HCT116 (cell line): ENCODE measurements at places on chromosomes 5 and 9.
A peak's percentile ranks its signal among the peaks of the same experiment; 100 is the strongest.

DNA sequence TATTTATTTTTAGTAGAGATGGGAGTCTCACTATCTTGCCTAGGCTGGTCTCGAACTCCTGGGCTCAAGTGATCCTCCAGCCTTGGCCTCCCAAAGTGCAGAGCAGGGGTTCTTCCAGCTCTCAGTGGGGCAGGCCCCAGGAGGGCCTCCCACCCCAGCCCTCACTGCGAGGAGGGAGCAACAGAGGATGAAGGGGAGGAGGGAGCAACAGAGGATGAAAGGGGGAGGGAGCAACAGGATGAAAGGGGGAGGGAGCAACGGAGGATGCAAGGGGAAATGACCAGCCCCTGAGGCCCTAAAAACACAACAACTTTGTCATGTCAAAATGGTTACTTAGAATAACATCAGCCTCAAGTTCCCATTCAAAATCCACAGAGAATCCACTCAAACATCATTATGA lies 10.0 kb downstream of the TRIM14 start:
- no peak for DNase-seq

DNA sequence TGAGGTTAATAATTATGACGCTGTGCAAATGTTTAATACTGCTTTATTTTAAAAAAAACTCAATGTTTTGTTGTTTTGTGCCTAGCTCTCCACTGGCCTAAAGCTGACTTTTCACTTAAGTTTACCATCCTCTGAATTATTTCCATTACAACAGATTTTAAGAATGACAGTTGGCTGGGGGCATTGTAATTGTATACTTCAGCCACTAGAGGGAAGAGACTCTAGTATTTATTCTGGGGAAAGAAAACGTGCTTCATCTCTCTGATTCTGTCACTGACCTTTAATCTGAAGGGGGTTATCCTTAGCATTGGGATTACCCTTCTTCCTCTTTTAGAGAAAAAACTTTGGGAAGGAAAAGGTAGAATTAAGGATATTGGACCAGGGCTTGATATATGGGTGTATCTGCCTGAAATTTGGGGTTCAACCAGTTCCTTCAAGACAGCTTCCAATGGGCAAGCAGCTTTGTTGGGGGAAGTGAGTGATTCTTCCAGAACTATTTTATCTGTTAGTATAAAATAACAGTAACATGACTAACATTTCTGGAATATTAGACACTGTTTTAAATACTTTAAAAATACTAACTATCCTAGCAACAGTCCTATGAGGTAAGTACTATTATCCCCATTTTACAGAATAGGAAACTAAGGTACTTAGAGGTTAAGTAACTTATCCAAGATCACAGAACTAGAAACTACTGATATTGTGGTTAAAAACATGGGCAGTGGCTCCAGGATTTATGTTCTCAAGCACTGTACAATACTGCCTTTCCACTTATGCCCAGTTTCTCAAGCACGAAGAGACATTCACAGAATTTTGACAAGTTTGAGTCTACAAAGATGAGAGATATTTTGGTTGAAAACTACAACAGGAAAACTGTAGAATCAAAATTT lies 208.4 kb downstream of the CD180 start:
- DNase-seq, result no peak

GRCh38 chr9:13971966-13972655 lies 341.8 kb downstream of the NFIB start:
- DNase-seq, result no peak

- no peak for DNase-seq
Measured at GRCh38 chr9:123027517-123027916, 6.0 kb upstream of the GPR21 start.

GRCh38 chr5:69242215-69242927 lies 7.7 kb downstream of the CDK7 start:
- DNase-seq, result no peak

GRCh38 chr9:112562235-112562958 lies 75.8 kb downstream of the KIAA1958 start:
- DNase-seq, result no peak

DNA sequence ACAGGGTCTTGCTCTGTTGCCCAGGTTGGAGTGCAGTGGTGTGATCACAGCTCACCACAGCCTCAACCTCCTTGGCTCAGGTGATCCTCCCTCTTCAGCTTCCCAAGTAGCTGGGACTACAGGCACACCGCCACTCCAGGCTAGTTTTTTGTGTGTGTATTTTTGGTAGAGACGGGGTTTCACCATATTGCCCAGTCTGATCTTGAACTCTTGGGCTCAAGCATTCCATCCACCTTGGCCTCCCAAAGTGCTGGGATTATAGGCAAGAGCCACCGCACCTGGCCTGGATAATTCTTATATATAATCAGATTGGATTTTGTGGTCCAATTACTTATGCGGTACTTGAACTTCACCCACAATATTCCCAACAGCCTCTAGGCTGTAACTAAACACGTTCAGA lies 19.8 kb downstream of the CCDC69 start:
- DNase-seq, result no peak

DNA sequence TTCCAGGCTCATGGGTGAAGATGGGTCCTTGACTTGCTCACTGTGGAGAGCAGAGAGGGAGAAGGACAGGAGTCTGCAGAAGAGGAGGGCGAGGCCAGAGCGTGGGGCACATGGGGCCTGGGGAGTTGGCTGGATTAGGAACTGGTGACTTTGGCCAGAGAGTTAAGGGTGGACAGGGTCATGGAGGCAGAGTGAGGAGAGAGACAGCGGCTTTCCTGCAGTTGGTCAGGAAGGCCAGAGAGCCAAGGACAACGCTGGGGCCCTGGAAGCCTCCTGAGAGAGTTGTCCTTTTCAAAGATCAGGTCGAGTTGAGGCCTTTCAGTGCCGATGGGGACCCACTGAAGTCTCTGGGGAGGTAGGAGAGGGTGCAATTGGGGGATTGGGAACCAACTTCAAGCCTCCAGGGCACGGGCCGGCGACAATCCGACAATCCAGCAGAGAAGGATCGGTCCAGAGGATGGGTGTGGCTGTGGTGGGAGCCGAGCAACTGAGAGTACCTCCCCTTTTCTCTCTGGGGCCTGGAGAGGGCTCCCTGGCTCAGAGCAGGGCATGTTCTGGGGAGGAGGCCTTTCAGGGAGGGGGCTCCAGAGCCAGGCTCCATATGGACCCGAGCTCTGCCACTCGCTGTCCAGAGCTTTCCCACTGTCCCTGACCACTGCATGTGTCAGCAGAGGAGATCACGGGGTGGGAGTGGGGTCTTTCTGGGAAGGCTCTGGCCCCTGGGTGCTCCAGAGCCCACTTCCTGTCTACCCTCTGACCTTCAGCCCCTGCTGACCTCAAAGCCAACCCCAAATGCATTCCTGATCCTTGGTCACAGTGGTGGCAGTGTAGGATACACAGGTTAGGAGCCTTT lies 7.5 kb upstream of the PHYHD1 start:
- no peak for DNase-seq

- no peak for DNase-seq
Measured at GRCh38 chr5:170486371-170486770, 17.4 kb upstream of the KCNIP1 start.

GRCh38 chr5:144428326-144428725 lies 257.7 kb downstream of the KCTD16 start:
- no peak for DNase-seq

- DNase-seq, result no peak
Measured at GRCh38 chr5:130708754-130709153, 456.3 kb downstream of the HINT1 start.

GRCh38 chr9:133074111-133074651 lies 12.4 kb downstream of the CEL start:
- no peak for DNase-seq

GRCh38 chr9:77305622-77306400 lies 128.5 kb downstream of the VPS13A start:
- DNase-seq, result no peak

GRCh38 chr9:137676998-137677397 lies 58.2 kb downstream of the EHMT1 start:
- no peak for DNase-seq

- no peak for DNase-seq
Measured at GRCh38 chr9:128304971-128305288, 17.3 kb downstream of the TRUB2 start.

- DNase-seq, result no peak
Measured at GRCh38 chr9:14670718-14671117, 22.5 kb downstream of the ZDHHC21 start.

GRCh38 chr5:157870837-157871834 lies 12.2 kb upstream of the CLINT1 start:
- peak; percentile 55 for DNase-seq
